ENCODE measurements at places on chromosomes 7 and 10.

DNA sequence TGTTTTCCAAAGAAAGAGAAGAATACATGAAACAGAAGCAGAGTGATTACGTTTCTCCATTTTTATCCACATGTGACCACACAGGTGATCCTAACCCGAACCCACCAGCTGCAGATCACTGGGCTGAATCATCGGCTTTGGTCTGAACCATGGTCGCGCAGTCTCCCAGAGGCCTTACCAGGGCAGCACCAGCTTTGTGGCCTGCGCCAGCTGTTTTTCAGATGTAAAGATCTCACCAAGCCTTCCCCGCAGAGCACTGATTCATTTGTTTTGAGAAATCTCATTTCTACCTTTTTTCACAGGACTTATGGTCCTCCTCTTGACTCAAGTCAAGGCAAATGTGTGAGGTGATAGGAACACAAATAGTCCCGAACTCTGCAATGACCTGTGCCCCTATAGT is 207.0 kb upstream of the PPP2R2D start:
- no peak for DNase-seq

- no peak for DNase-seq
Observed at GRCh38 chr7:31074403-31075085, 22.4 kb downstream of the ADCYAP1R1 start.

GRCh38 chr7:120955577-120956149 is 5.1 kb downstream of the ING3 start:
- no peak for DNase-seq

- no peak for DNase-seq
Observed at GRCh38 chr7:71665716-71666115, 533.8 kb downstream of the GALNT17 start.

DNA sequence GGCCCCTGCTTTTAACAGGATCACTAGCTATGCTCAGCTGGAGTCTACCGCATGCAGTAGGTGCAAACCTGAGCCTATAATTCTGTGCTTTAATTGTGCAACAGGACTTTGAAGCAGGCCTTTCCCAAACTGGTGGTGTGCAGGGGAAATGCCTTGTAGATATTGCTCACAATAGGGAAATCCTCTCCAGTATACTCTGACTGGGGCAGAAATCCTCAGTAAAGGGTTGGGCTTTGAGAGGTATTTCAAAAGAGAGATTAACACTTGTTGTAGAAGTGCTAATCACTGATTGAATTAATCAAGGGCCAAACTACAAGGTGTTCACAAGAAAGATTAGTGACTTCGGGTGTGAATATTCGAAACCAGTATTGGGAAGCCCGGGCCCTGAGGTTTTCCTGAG is 58.5 kb upstream of the EXOC6 start:
- DNase-seq: no peak

DNA sequence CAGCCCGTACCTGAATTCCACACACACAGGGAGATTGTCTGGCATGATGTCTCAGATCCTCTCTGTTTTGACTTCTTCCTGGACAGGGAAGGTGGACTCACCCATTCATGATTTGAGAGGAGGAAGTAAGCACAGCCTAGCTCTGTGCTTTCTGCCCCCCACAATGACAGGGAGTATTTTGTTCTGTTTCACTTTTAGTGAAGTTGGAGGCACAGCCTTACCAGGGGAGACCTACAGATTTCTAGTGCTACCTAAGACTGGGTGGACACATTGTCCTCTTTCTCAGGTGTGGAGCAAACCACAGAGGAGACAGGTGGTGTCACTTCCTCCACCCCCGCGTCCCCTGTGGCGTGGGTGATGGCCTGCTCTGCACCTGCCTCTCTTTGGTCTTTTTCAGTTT is 408.6 kb upstream of the PFKP start:
- DNase-seq: no peak

- DNase-seq: no peak
Observed at GRCh38 chr10:117186832-117187615, 10.3 kb upstream of the KCNK18 start.

All from effector CD8-positive, alpha-beta T cell (primary cell).